Uterus (tissue), 4 donors: ENCODE measurements at places on chromosomes 1 and 21.

GRCh38 chr1:30900486-30900885 is 8.1 kb downstream of the SDC3 start:
- DNase-seq = no peak

- DNase-seq = no peak
Measured at GRCh38 chr1:203495845-203496244, 1.9 kb downstream of the OPTC start.

DNA sequence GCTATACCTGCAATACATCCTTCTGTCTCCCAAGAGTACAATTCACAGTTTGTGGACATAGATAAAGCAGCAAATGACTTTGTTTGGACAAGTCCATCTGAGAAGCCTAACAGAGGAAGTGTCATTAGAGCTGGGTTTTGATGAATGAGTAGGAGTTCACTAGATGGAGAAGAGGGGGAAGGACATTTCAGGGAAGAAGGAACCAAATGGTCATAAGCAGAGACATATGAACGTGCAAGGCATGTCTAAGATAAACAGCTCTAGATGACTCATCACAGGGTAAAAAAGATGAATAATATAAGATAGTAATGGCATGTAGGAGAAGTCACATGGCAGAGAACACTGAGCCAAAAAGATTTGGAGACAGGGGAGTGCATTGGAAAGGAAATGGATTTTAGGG is 54.5 kb downstream of the HMGB4 start:
- DNase-seq = no peak

- DNase-seq = no peak
Measured at GRCh38 chr1:183203094-183203493, 17.0 kb downstream of the LAMC2 start.

DNA sequence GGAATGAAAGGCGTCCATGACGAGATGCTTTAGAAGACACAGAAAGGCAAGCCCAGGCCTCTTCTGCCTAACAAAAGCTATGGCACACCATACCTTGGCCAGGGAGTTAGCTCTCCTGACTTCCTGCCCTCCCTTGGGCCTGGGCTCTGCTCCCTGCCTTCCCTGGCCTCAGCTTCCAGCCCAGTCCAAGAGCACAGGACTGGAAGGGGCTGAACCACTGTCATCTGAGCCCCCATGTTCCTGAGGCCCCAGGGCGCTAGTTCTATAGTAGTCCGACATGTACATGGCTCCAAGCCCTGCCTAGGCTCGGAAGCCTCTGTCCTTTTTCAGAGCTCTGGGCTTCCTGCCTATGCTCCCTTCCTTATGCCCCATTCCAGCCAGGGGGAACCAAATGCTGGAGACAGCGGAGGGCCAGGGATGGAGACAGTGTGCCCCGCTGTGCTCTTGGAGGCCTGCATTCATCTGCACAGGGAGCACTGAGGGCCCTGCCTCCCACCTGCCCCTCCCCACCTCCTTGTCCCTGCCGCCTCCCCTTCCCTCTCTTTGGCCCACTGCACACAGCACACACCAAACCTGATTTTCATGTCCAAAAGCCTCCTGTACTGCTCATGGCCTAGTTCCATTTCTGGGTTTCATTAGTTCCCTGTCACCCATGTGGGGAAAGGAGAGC is 240.1 kb downstream of the RHOU start:
- DNase-seq = no peak

GRCh38 chr1:55813618-55814017 is 598.5 kb upstream of the USP24 start:
- peak; percentile 84 for DNase-seq
